Fibroblast of skin of right biceps (primary cell): ENCODE measurements at places on chromosomes 1 and 21.

GRCh38 chr1:156486421-156487344, 13.9 kb downstream of the MEF2D start:
- no peak for DNase-seq

GRCh38 chr21:43817157-43818086, 28.0 kb downstream of the RRP1 start:
- no peak for DNase-seq

DNA sequence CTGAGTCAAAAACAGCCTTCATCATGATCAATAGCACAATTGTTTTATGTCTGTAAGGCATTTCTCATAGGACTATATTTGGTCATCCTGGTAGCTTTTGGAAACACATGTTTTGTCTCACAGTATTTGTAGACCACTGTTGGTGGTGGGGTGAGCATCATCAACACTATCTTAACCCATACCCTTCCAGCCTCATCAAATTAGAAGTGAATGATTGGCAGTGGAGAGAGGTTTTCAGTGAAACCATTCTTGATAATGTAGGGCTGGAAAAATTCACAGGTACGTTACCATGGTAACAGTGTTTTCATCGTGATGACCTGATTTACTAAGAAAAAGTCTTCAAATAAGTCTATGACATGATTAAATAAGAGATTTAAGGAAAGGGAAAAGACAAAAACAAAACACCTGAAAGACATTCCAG, 45.3 kb upstream of the C1orf105 start:
- no peak for DNase-seq

- DNase-seq: no peak
These were observed 150.7 kb downstream of the TOMM20 start for GRCh38 chr1:234977875-234978396.

- no peak for DNase-seq
These were observed 88.9 kb downstream of the PROX1 start for GRCh38 chr1:214076708-214077065.

DNA sequence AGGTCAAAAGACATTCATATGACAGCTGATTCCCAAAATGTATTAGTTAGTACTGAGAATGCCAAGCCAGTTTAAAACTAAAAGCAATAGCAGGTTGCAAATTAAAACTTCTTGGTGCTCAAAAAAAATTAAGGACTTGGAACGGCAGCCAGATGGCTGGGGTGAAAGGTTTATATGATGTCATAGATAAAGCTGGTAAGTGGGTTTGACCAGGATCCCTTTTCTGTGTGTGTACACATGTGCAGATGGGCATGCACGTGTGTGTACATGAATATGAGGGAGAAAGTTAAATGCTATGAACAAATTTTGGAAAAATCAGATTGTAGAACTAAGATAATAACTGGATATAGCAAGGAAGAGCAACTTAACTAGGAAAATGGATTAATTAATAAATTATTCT, 39.1 kb upstream of the DPH5 start:
- no peak for DNase-seq
